Bronchial epithelial cell (primary cell): ENCODE measurements at places on chromosomes 16 and 17.

GRCh38 chr16:79437764-79438751 lies 162.5 kb downstream of the MAF start:
- DNase-seq: peak; percentile 1

- no peak for DNase-seq
Observed at GRCh38 chr17:82023447-82024241, 539 bp downstream of the LRRC45 start.

DNA sequence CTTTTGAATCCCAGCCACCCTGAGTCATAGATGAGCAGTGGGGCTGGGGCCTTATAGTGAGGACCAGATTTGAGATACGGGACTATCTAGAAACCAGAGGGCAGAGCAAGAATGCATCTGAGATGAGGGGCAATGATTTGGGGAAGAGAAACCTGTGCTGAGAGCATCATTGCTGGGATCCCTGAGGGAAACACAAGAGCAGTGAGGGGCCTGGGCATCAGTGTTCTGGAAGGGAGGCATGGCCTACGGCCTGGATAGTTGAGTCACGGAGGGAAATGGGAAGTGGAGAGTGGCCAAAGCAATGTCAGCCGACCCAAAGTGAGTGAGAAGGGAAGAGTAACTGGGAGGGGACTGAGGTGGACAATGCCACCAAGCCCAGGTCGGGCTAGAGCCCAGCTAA lies 5.2 kb downstream of the CAMTA2 start:
- no peak for DNase-seq

DNA sequence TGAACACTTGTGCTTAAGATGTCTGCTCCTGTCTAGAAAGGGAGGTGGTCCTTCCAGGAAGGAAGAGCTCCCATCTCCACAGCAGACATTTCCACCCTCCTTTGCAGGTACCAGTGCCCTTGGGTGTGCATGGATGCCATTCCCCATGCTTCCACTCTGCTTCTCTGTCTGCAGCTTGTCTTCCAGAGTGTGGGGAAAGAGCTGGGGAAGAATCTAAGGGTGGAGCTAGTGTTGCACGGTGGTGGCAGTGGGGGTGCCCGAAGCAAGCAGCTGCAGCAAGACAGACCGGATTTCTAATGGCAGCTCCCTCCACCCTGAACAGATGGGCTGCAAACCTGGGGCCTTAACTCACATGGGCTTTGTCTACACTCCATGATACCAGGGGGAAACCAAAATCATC lies 22.6 kb upstream of the HOXB13 start:
- DNase-seq: no peak

DNA sequence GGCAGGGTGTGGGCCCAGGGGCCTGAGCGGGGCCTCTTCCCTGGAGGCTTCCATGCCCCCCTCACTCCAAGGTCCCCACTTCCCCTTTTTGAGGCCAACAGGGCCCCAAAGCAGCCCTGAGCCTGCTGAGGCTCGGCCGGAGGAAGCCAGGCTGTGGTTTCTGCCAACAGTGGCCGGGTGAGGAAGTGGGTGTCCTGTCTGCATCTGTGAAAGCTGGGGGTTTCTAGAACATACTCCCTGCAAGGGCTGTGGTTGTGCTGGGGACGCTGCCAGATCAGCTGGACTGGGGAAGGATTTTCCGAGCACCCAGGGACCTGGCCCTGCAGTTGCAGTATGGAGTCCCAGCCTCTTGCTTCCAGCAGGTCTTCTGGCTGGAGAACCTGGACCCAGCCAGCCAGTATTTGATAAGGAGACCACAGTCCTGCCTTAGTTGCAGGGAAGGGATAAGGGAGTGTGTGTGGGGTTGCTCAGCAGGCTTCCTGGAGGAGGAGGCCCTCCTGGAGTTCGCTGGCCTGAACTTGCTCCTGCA lies 15.7 kb downstream of the ADCY7 start:
- DNase-seq: no peak

DNA sequence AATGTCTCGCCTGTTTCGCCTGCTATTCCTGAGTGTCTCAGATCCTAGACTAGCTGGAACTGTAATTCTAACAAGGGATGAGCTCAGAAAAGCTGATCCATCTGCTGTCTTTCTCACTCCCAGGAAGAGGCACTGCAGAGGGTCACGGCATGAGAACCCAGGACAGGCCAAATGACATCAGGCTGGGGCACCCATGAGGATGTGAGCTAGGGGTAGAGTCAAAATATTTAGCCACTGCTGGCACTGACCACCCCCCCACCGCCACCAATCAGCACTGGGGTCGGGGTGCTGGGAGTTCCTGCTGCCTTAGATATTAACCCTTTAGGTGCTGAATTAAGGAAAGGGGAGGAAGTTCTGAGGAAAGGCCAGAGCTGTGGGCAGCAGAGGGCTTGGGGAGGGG lies 112.4 kb downstream of the IRX3 start:
- no peak for DNase-seq

DNA sequence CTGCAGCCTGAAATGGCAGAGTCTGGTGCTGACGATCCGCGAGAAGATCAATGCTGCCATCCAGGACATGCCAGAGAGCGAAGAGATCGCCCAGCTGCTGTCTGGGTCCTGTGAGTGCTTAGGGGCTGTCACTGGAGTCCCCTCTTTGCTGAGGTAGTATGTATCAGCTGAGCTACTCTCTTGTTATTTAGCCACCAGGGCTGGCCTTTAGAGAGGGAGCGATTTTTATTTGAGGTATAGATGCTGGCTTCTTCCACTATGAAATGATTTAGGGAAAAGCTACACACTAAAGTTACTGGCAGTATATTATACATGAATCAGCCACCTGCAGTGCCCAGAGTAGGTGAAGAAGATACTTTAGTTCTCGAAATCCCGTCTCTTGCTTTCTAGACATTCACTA lies 2.6 kb downstream of the CDK5RAP3 start:
- DNase-seq: no peak

DNA sequence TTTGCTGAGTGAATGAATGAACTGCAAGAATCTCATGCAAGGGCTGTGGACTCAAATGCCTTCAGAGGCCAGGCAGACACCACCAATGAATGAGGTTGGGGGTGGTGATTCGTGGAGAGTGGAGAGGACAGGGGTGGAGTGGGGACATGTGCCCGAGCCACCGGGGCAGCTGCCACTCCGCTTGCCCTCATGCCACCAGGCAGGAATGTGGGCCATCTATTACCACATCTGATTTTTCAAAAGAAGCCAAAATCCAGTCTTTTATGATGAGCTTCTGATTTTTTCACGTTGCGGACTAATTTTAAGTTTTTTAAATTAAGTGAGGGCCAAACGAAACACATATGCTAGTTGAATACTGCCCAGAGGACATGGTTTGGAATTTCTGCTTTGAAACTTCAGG lies 67.1 kb upstream of the SMURF2 start:
- no peak for DNase-seq

DNA sequence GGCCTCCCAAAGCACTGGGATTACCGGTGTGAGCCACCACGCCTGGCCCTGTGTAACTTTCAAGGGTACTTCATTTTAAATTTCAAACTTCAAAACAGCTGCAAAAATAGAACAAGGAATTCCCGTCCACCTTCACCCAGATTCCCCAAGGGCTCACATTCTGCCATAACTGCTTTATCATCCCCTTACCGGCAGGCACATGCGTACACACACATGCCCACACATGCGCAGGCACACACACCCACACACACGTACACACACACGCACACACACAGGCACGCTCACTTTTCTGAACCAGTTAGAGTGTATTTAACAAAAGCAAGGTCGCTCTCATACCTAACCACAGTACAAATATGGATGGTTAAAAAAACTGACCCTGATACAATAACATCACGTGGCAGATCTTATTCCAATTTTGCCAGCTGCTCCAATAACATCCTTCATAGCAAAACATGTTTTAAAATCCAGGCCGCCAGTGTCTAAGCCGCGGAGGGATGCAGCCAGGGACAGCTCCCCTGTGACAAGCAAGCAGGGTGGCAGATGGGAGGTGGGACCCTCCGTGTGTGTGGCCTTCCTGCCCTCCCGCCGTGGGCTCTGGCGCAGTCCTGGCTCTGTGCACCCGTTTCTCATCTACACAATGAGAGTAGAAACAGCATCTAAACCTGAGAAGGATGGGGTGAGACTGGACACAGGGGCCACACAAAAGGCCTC lies 23.1 kb downstream of the PDIA2 start:
- peak; percentile 82 for DNase-seq

- peak; percentile 66 for DNase-seq
Observed at GRCh38 chr16:46862555-46863447, 21.4 kb upstream of the GPT2 start.

GRCh38 chr16:76276745-76277438 lies at the start of gene CNTNAP4:
CNTNAP4 (plus strand) TSS chr16:76277401; CDS start chr16:76277663, 262 bp downstream.
- DNase-seq: no peak

DNA sequence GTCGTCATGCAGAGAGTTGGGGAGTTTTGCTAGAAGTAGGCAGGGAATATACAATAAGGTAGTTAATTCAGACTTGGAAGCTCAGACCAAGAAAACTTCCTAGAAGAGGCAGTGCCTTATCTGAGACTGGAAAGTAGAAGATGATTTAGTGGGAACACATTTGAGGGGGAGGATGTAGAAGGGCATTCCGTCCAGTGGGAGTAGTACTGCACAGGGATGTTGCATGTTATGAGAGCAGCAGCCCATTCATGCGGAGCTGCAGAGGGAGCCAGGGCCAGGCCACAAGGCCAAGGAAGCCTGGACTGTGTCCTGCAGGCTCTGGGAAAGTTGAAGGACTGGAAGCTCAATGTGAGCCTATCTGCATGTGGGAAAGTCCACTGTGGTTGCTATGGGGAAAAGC lies 344.5 kb upstream of the EEF2KMT start:
- DNase-seq: no peak

DNA sequence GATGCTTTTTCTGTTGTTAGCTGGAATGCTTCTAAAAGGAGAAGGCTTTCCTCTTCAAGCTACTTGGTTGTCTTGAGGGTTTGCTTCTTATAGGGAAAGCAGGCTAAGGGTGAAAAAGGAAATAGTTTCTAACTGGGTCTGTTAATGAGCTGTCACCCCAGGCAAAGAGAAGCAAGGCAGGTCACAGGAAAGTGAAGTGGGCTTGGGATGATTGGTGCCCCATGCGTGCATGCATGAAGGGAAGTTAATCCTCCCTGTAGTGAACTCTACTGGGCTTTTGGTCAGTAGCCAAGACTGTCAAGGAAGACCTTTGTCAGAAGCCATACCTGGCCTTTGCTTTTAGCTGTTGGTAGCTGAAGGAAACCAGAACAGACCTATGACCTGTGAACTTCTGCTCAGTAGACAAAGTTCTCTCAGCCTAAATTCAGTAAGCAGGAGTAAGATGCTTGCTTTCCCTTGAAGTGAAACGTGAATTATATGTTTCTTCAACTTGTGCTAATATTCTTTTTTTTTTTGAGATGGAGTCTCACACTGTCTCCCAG lies 16.5 kb downstream of the TENT4B start:
- no peak for DNase-seq

DNA sequence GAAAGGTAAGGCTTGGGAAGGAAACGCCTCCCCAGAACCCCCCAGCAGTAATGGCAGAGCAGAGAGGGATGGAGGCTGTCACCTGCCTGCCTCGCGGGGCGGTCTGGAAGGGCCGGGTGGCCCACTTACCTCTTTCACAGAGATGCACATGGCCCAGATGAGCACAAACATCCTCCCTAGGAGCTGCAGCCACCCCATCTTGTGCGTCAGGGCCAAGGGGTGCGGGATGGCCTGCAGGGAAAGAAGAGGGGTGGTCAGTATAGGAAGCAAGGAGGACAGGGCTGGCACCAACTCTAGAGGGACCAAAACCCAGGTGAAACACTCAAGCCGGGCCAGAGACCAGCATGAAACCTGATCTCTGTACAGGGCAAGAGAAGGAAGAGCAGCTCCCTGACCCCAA lies 29.7 kb downstream of the TRPV3 start:
- no peak for DNase-seq

DNA sequence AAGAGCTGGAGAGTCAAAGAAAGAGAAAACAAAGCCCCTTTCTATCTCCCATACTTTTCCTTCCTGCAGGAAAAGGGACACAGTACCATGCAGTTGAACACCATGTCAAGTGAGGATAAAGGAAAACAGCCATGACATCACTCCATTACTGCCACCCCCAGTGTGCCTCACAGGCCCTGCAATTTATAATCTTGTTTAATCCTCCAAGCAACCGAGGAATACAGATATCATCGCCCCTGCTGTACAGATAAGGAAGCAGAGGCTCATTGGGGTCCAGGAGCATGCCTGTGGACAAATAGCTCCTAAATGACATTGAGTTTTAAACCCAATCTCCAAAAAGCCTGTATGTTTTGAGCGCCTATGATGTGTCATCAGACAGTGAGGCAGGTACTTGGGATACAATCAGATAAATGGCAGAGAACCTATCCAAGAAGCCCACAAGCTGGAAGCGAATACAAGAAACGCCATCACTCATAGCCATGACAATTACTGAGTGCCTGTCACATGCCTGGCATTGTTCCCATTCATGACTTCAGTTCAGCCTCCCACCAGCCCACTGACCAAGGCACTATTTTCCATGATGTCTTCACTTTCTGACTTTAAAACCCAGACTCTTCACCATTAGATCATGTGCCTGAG lies 45.5 kb downstream of the CPPED1 start:
- no peak for DNase-seq

DNA sequence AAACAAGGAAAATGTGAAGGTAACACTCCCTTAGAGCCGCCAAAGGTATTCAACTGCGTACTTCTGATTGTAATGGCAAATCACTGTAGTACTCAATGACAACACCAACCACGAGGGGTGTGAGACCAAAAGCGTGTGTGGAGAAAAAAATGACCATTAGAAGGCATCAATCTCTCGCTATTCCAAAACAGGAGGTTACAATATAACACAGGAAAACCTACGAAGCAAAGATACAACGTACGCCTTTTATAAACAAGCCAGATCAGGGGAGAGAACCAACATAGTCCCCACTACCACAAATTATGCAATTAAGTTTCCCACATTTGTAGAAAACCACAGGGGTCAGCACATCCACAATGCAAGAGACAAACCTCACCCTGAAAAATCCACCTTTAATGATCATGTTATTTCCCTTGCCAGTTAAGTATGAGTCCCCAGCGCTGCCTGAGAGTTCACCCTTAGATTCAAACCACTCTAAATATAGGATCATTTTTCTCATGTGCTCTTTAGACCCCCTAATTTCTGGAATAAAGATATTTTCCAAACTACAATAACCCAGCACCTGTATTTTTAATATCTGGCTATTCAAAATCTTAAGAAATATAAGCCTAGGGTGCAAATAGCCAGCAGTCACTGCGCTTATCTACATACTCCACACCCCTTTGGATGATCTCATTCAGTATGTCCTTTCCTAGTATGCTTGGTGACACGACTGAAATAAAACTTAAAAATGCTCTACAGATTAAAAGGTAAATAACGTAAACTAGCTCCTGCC lies 12.4 kb downstream of the TEX14 start:
- DNase-seq: peak; percentile 43

DNA sequence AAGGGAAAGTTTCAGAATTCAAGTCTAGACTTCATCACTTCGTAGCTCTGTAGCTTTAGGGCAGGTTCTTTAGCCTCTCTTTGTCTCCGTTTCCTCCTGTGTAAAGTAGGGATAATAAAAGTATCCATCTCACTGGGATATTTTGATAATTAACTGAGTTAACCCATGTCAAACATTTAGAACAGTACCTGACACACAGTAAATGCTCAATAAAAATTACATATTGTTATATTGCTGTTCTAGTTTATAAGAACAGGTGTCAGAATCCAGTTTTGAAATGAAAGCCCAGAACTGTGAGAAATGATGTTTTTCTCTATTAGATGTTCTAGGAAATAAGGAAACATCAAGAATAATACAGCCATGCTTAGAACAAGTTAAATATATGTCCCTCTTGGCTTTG lies 4.3 kb downstream of the MOSMO start:
- DNase-seq: no peak
